ENCODE measurements at places on chromosomes 2 and 18.
A peak's percentile ranks its signal among the peaks of the same experiment; 100 is the strongest.

- no peak for DNase-seq
Observed at GRCh38 chr2:239293775-239294430, 106.9 kb downstream of the HDAC4 start.

GRCh38 chr2:124450481-124450880, 425.4 kb downstream of the CNTNAP5 start:
- DNase-seq: no peak

GRCh38 chr2:200968735-200969134, 5.3 kb upstream of the ORC2 start:
- DNase-seq: no peak

DNA sequence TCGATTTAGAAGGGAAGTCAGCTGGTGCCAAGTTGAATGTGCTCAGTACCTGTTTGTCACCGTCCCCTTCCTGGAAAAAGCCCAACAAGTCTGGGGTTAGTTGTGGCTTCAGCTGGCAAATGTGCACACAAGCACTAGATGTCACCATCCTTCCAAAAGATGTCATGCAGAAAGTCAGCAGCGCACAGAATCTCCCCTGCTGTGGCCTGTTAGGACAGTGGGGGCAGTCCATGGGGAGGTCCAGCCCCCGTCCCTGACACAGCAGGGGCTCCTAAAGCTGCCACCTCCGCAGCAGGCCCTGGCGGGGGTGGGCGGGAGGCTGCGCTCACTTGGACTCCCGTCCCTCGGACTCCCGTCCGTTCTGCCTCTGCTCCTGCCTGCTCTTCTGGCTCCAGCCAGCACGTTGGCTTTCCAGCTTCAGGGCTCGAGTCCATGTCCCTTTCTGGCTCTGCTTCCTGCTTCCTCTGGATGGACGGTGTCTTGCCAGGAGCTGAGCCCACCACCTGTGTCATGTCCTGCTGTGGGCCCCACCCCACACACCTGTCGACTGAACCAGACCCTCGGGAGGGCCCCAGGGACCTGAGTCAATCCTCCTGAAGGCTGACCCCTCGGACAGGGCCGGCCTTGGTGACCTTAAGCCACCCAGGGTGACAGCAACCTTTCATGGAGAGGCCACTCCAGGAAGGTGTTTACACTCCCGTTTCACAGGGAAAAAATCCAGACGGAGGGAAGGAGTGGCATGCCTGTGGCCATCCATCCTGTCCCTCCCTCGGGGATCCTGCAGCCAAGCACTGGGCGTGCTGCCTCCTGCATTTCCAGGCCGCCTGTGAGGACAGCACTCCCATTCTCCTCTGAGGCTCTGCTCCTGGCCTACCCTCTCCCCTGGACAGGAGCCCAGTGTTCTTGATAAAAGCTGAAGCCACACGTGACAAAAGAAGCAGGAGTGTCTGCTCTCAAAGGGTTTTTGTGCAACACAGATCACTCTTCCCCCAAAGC, 8.5 kb downstream of the RAB17 start:
- DNase-seq: peak; percentile 75

DNA sequence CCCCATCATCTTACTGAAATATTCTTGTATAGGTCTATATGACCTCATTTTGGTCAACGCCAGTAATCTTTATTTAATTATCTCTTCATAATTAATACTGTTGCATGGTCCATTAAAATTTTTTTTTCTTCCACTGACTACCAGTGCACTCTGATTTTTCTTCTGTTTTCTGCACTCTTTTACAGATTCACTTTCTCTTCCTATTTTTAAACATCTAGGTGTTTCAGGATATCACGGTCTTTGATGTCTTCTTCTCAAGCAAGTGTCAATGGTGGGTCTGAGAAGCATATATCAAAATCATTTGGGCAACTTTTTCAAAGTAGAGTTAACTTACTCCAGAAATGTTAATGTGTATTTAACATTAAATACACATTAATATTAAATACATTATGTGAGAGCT, 51.4 kb downstream of the CCDC141 start:
- no peak for DNase-seq

DNA sequence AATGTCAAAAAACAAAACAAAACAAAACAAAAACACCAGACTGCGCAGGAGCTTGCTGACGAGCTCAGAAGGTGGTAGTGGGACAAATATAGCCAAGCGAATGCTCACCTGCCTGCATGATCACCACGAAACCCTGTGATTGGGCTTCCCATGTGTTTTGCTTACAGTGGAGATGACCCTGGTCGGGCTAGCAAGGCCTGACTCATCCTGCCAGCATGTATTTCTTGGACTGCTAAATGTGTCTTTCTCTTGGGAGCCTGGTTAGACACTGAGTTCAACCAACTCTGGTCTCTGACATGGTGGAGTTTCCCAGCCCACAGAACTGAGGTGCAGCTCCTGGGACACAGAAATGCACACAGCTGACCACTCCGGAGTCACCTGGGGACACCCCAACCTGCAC, 30.7 kb upstream of the DUSP2 start:
- DNase-seq: no peak

DNA sequence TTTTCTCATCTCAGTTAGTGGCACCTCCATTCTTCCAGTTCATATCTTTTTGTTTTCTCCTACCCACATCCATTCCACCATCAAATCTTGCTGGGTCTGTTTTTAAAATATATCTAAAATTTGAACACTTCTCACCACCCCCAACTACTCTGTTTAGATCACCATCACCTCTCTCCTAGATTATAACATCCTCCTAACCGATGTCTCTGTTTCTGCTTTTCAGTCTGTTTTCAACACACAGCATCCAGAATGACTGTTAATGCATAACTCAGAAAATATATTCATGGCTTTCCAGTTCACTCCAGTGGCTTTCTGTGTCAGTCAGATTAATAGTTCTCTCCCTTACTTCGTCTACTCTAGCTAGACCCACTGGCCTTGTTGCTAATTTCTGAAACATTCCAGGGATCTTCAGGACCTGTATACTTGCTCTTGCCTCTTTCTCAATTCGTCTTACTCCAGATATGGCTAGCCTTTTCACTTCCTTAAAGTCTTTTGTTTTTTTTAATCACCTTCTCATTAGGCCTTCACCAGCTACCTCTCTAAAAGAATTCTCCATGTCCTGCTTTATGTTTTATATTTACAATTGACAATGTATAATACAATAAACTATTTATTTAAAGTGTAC, 105.3 kb downstream of the COMMD1 start:
- peak; percentile 11 for DNase-seq

DNA sequence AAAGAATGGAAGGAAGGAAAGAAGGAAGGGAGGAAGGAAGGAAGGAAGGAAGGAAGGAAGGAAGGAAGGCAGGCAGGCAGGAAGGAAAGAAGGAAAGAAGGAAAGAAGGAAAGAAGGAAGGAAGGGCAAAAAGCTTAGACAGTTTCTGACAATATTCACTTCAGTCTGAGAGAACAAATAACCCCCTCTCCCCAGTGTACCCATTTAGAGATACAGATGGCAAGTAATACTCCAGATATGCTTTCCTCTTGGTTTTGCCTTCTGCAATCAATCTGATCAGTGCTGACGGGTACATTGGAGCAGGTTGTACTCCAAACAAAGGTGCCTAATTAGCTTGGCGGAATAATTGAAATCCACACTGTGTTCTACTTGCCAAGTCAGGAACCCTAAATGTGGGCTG, 534.6 kb upstream of the TMEFF2 start:
- DNase-seq: no peak

DNA sequence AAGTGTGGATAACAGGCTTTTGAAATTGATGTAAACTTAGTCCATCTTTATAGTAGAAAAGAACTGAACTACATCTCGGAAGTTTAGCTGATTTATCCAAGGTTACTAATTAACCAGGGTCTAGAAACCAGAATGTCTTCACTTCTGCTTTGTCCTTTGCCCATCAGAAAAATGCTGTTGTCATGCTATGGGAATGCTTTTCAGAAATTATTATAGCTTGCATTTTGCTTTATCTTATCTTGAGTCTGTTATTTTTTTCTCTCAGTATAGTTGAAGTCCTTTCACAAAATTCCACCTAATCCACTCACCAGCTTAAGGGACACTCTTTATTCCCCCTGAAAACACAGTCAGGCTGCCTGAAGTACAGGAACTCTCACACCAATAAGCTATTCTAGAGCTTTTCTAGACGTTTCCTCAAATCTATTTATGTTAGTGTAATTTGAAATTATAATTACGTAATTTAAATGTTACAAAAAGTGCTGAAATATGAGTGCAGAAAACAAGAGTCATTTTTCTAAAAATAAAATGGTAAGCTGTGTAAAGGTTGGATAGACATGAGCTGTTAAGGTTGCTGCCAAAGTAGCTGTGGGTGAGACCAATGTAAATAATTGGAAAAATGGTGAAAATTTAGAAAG, 456.3 kb downstream of the TGIF1 start:
- no peak for DNase-seq

GRCh38 chr2:159982270-159982669, 80.1 kb downstream of the PLA2R1 start:
- peak; percentile 7 for DNase-seq

DNA sequence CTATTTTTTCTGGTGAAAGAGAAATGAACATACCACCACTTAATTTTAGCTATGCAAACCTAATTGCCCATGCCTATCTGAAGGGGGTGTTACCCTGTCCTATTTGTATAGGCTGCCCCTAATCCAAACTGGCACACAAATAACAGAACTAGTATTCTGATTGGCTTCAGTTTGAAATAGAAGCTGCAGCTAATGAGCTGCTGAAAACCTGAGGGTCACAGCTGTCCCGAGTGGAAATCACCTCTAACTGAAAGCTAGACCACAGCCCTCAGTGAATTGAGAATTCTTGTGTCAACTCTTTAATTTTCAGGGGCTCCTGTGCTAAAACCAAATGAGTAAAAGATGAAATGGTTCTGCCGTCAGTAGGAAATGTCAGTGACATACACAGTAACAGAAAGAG, 28.7 kb downstream of the CCDC141 start:
- DNase-seq: no peak

- no peak for DNase-seq
Observed at GRCh38 chr18:68972176-68972575, 174.3 kb downstream of the CCDC102B start.

- no peak for DNase-seq
Observed at GRCh38 chr18:78221496-78221895, 758.1 kb upstream of the SALL3 start.

DNA sequence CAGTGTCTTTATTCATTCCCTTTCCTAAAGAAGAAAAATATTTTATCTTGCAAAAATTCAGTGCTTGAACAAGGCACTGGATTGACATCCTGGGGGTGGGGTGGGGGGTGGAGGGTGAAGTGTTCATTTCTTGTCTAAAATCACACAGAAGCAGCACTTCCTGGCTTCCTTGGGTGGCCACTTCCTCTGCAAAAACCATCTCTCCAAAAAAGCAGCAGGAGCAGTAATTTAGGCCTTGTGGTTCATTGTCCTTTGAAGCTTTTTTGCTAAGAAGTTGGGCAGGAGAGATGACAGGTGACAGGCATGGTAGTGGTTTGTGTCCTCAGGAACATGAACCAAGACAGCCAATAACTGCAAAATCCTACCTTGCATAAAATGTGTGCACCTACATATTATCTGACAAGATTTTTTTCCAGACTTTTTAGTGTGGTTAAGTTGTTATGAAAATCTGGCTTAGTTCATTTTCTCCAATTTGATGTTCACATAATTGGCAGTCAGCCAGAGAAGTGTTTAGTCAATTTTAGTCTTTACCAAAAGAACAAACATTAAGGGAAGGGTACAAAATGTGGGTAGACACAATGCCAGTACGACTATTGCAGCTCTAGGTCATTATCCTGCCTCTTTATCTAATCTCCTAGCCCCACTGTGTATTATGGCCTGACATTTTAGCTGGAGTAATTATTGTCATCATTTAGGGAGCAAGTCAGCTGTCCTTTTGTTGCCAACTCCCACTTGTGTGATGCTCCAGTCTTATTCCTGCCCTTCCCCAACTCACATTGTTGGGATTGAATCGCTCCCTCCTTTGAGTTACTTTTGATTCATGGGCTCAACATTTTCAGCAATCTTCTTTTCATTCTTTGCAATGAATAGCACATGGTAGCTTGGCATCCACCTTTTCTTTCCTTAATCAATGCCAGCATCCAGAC, 177.2 kb downstream of the MYO3B start:
- DNase-seq: no peak

DNA sequence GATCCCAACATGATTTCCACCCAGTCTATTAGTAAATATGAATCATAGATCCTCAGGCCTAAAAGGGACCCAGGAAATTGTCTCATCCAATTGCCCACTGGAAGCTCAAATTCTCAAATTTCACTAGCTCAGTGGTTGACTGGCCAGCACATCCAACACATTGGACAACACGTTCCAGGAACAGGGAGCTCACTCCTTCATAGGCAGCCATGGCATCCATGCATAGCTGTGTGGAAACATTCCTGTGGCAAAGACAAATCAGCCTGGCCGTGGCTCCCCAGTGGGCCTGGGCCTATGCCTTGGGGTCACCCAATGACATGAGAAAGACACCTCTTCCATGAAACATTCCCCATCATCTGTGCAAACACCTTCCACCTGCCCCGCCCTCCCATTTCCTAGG, 261.1 kb downstream of the ANAPC1 start:
- no peak for DNase-seq

DNA sequence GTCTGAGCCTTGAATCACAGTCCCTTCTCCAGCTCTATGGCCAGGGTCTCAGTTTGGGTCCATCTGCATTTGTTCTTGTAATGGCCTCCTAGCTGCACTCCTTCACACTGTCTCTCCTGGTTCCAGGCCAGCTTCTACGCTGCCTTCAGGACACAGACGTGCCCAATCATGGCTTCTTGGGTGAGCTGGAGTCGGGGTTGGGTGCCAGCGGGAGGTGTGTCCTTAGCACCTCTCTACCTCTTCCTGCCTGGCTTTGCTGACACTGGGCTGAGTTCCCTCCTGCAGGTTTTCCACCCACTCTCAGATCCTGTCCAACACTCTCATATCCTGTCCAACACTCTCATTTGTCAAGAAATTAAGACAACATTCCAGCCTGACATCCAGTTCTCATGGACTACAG, 9.6 kb downstream of the TRPM8 start:
- DNase-seq: no peak

DNA sequence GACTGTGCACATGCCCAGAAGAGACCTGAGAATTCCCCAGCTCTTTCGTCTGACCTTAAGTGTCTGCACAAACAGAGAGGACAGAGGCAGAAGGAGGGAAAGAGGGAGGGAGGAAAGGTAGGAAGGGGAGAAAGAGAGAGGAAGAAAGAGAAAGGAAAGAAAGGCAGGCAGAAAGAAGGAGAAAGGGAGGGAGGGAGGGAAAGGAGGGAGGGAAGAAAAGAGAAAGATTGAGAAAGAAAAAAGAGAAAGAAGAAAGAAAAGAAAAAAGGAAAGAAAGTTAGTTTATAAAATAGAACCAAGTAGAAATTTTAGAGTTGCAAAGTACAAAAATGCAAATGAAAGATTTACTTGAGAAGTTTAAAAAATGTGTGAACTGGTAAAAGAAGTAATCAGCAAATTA, 7.4 kb upstream of the POLR1B start:
- DNase-seq: no peak

- DNase-seq: no peak
Observed at GRCh38 chr2:9791711-9792110, 51.6 kb upstream of the TAF1B start.

GRCh38 chr2:122682356-122682755, 926.9 kb downstream of the TSN start:
- DNase-seq: no peak

DNA sequence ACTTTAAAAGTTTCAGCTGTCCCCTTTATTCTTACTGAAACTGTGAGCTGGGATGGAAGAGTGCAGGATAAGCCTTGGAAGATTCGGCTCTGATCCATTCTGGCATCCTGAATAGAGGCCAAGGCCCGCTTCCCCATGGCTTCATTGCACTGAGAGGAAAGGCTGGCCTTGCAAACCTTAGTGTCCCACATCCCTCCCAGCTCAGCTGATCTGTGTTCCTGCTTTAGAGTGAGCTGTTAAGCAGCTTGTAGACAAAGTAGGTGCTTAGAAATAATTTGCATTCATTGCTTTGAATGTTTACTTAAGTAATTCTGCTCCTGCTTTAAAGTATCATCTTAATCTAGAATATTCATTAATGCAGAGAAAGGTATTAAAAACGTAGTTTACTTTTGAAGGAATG, 169.6 kb upstream of the BOD1L2 start:
- no peak for DNase-seq

Measured in pons (tissue), 1 donor.